ENCODE measurements at places on chromosomes 7 and 10. TPM values are rescaled to one million over a fixed set of nuclear protein-coding genes. Genes with fewer than 3 reads are reported as not detected.
A peak's percentile ranks its signal among the peaks of the same experiment; 100 is the strongest.

LIPK gene
- total RNA-seq, result not detected

CAV2 gene
- total RNA-seq, result 131 TPM

CCL24 gene
- 0.99 TPM for total RNA-seq

GRCh38 chr7:128217030-128217805 is 23.9 kb upstream of the LEP start:
- H3K27ac ChIP-seq, result no peak overlapping the region
- H3K36me3 ChIP-seq, result no peaks in the 10 kb centered on the region
- H3K27me3 ChIP-seq, result no peaks in the 10 kb centered on the region

DNA sequence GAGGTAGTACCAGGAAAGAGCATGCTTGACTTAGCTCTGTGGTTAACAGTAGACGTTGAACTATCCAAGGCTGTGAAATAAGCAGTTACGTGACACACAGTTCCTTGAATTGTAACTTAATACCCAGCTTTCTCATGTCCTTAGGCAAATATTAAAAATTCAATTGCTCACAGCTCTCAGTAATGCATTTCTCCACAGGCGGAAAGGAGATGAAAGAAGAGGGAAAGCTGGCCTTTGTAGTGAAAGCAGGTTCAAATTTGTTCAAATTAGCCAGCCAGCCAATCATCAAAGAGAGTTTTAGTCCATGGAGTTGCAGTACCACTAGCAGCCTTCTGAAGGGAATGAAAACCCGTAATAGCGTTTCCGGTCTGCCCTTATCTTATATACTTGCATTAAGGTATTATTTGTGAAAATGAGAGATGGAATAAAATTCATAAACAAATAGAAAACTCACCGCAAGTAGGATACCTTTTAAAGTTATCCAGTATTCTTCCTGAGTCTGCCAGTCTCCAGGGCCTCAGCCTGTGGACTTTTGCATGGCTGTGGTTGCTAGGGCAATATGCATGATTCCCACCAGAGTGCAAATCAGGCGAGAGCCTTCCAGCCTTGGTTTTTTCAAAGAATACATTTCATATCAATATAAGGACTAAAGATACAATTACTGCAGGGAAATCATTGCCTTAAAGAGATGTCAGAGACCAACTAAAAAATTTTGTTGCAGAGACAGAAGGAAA is 795.5 kb downstream of the TNS3 start:
- no peak for DNase-seq
- no peak overlapping the region for H3K27ac ChIP-seq
- no peaks in the 10 kb centered on the region for H3K4me1 ChIP-seq

DNA sequence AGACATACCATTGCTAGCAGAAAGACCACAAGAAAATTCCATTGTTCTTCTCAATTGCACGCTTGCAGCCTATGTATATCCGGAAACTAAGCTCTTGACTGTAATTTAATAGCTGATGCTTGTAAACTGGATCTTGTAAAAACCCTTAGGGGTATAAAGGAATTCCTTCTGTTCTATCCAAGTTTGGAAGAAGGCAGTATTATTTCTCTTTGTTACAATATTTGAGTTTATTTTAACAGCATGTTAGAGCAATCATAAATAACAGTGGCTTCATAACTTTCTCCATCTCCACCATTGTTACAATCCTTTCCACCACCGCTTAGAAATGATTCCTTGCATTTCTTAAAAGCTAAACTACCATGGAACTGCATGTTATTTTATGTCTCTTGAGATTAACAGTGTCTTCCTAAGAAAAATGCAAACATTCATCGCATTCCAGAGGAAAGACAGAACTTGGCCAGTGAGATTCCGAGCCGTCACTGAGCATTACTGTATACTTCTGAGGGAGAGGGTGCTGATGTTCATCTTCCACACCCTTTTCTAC is 92.5 kb downstream of the TRIL start:
- H3K4me1 ChIP-seq, result no peaks in the 10 kb centered on the region
- no peaks in the 10 kb centered on the region for H3K36me3 ChIP-seq
- no peak overlapping the region for H3K27ac ChIP-seq
- H3K4me3 ChIP-seq, result no peak overlapping the region
- no peak for DNase-seq

DNA sequence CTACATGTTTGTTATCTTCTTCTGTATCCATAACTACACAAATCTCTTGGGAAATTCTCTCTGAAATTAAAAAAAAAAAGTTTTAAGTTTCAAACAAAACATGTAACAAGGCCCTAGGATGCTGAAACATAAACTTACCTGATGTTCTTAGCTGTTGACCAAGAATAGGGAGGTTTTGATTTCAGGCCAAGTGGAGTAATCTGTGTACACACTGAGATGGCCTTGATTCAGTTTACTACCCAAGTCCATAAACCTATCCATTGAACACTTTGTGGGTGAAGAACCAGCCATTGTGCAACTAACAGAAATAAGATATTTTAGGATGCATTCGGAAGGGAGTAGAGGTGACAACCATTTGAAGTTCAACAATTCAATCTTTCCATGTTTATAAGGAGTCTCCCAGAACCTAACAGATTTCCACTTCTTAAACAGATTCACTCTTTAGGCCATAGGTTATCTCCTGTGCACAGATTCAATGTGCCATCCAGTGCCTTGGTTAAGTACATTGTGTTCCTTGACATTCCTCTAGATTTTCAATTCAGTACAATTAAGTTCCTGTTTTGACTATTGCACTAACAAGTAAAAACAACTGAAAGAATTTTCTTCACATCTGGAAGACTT is 143.1 kb downstream of the CRPPA start:
- no peaks in the 10 kb centered on the region for H3K4me1 ChIP-seq
- no peak overlapping the region for H3K4me3 ChIP-seq

- H3K27ac ChIP-seq, result no peak overlapping the region
- H3K27me3 ChIP-seq, result no peaks in the 10 kb centered on the region
- H3K36me3 ChIP-seq, result no peaks in the 10 kb centered on the region
- H3K4me1 ChIP-seq, result peaks cover 13% of the 10 kb centered on the region
- H3K4me3 ChIP-seq, result no peak overlapping the region
Measured at GRCh38 chr7:131249003-131249402, 78.7 kb upstream of the MKLN1 start.

- no peak overlapping the region for H3K4me3 ChIP-seq
- H3K27ac ChIP-seq, result no peak overlapping the region
- no peaks in the 10 kb centered on the region for H3K4me1 ChIP-seq
- no peaks in the 10 kb centered on the region for H3K36me3 ChIP-seq
- no peak for DNase-seq
Measured at GRCh38 chr7:110800984-110801383, 289.9 kb upstream of the LRRN3 start.

- H3K4me1 ChIP-seq, result peaks cover 27% of the 10 kb centered on the region
- no peak overlapping the region for H3K27ac ChIP-seq
- H3K27me3 ChIP-seq, result no peaks in the 10 kb centered on the region
Measured at GRCh38 chr10:102322914-102323313, 72.6 kb upstream of the NFKB2 start.

GRCh38 chr7:68729371-68729770 is 868.9 kb upstream of the AUTS2 start:
- H3K27me3 ChIP-seq, result no peaks in the 10 kb centered on the region
- no peak overlapping the region for H3K27ac ChIP-seq
- H3K4me1 ChIP-seq, result peaks cover 18% of the 10 kb centered on the region
- no peak overlapping the region for H3K4me3 ChIP-seq

DNA sequence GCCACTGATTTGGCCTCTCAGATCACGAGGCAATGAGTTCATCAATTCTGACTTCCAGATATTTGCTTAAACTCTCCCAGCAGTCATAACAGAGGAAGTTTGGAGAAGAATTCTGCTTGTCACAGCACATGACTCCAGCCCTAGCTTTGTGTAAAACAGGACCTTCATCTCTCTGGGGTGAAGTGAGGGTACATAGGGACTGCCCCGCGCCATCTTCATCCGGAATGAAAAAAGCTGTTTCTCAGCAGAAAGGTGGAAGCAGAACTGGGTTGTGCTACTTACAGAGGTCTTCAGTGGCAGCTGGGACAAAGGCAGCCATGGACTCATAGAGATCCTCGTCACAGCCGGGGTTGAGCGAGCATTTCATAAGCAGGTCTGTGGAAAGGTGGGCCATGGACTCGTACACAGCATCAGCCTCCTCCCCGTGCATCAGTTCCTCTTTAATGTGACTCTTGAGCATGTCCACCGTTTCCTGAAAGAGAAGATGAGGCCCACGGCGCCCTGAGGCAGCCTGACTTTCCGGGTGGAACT is 58.4 kb upstream of the TM9SF3 start:
- no peak overlapping the region for H3K4me3 ChIP-seq
- H3K4me1 ChIP-seq, result no peaks in the 10 kb centered on the region
- no peaks in the 10 kb centered on the region for H3K36me3 ChIP-seq
- H3K27me3 ChIP-seq, result no peaks in the 10 kb centered on the region

GRCh38 chr7:158645842-158646241 is 58.2 kb upstream of the PTPRN2 start:
- no peak overlapping the region for H3K4me3 ChIP-seq
- no peaks in the 10 kb centered on the region for H3K4me1 ChIP-seq
- DNase-seq, result no peak

DNA sequence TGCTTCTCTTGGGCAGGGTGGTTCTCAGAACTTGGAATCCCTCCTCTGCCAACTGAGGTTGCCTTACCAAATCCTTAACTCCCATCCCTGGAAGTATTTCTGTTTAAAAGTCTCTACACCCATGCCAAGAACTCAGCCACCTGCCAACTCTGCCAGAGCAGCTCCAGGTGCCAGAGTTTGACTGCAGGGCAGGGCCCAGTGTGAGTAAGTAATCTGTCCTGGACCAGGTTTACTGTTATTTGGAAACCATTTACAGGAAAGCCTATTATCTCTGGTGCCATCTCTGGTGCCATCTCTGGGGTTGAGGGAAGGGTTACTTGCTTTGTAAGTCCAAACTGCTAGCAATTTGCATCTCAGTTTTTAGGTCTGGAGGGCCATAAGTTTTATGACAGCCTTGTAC is 2.5 kb downstream of the TSPAN15 start:
- no peaks in the 10 kb centered on the region for H3K27me3 ChIP-seq
- peaks cover 93% of the 10 kb centered on the region for H3K4me1 ChIP-seq
- H3K4me3 ChIP-seq, result peak overlapping the region; percentile 84

DNA sequence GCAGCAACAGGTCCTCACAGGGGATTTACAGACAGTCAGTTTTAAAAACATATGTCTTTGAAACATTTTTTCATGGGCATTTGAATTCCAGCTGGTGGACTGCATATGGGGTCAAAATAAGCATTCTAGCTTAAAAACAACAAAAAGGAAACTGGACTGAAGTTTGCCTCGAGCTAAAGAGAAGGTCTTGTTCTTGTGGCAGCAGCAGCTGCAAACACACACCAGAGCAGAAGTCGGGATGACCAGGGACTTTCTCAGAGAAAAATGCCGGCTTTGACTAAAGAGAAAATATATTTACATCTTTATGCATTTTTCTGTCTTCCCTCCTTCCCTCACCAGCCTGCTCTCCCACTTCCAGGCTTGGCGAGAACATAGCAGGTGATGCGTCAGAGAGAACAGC is 361.4 kb downstream of the CXCL12 start:
- no peaks in the 10 kb centered on the region for H3K27me3 ChIP-seq
- H3K27ac ChIP-seq, result no peak overlapping the region
- H3K4me3 ChIP-seq, result no peak overlapping the region
